Activated CD8-positive, alpha-beta memory T cell treated with anti-CD3 and anti-CD28 coated beads, Interleukin-2, amount 50 U/mL, for 4 hours (primary cell): ENCODE measurements at places on chromosomes 16 and 17.

GRCh38 chr17:68600931-68601564, at the start of gene FAM20A:
Gene FAM20A, minus strand, starts transcription at chr17:68601367. Its CDS starts 701 bp downstream, at chr17:68600666.
- peak; percentile 17 for DNase-seq

- DNase-seq: no peak
These were observed 42.9 kb downstream of the GAS7 start for GRCh38 chr17:10155371-10156076.

GRCh38 chr16:88533932-88534637, 36.1 kb upstream of the ZC3H18 start:
- peak; percentile 81 for DNase-seq

DNA sequence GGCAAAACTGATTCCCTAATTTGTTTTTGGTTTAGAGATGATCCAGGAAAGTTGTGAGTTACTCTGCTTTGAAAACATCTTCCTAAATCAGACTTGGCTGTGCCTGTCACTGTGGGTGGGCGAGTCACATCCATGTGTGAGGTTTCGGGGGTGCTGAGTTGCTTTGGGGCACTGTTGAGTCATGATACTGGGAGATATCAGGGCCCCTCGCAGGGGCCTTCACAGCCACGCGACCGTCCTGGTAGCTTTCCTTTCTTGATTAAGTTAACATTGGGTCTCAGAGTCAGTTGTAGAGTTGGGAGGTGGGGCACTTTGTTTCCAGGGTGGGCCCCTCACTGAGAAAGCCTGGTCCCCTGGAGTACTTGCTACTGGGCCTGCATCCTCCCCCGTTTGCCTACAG, 58.3 kb upstream of the LGALS9 start:
- peak; percentile 40 for DNase-seq

GRCh38 chr17:39196241-39196807, 1.1 kb downstream of the CACNB1 start:
- no peak for DNase-seq

DNA sequence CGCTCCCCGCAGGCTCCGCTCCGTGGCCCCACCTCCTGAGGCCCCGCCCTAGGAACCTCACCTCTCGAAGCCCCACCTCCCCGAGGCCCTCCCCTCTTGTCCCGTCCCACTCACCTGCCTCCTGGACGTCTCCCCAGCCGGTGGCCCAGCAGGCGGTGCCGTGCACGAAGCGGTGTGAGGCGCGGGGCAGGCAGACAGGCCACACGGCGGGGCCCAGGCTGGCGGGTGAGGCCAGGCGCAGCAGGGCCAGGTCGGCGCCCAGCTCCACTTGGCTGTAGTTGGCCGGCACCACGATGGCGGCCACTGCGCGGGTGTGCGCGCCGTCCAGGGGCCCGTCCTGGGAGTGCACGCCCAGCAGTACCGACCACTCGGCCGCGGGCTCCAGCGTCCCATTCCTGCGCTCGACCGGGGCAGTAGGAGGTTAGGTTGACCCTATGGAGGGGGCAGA, 1.6 kb downstream of the PRSS36 start:
- no peak for DNase-seq

DNA sequence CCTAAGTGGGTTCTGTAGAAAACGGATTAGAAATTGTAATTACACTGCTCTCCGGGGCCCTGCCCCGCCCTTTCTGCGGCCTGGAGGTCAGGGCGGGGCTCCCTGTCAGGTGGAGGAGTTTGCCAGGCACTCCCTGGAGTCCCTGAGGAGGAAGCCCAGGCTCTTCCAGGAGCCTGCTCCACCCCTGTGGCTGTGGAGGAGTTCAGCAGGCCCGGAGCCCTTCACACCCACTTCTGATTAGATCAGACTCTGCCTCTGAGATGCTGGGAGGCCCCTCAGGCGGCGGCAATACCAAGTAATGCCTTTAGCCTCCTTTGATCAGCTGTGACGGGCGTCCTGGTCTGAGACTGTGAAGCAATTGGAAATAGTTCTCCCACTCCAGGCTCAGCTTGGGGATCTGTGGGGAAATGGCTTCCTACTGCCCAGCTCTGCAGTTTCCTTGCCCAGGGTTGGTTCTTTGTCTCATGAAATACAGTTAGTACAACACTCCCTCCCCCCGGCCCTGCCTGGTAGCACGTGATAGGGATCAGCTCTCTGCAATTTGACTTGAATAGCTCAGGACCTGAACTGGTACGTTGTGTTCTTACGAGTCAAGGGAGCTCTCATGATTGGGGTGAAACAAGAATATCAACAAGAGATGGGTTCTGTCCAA, 22.3 kb downstream of the BAIAP2 start:
- DNase-seq: no peak

DNA sequence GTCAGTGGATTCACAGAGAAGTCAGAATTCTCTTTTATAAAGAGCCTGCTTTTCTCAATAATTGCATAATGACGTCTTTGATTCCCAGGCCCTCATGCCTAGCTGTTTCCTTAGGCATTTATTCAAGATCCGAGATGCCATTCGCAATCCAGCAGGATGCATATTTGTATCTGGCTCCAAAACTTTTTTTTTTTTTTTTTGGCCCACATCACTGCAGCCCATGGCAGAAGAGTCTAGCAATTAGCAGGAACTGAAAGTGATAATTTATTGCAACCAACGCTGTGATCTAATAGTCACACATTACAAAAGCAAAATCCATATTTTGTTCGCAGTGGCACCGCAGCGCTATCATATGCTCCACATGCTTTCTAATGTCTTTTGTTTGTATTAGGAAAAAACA, 503.4 kb downstream of the MAF start:
- no peak for DNase-seq

- DNase-seq: no peak
These were observed 41.3 kb downstream of the GAS7 start for GRCh38 chr17:10156948-10157607.
